ENCODE measurements at places on chromosomes 2 and 18.

DNA sequence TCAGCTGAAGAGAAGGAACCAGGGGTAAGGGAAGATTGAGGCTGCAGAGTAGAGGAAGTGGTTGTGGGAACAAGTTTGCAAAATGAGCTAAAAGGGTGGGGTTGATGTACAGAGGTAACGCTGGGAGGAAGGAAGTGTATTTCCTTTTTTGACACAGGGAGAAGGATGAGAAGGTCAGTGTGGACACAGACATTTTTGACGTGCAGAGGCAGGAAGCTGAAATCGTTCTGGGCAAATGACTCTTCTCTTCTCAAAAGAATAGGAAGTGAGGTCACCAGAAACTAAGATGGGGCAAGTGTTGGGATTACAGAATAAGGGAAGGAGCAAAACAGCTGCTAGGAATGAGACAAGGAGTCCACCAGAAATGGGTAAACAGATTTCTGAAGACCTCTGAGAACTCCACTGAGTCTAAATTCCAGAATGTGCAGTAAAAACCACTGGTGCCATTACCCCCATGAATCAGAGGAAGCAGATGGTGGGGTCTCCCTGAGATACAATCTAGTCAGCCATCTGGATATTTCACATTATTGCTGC, 20.0 kb upstream of the RNF149 start:
- peak; percentile 67 for DNase-seq

DNA sequence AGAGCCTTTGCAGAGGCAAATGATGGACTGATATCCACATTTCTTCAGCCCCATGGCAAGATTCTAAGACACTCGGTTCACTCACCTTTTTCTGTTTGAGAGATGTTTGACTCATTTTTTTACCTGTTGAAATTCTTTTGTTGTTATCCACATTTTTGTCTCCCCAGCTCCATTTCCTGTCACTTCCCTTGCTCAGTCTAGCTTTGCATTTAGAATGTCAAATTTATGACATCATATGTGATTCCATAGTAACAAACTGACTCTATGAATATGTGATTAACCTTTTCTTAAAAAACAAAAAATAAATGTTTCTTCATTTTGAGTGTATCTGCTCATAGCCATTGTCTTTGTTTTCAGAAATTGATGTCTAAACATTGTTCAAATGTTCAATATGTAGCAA, at the start of gene NT5C1B:
TSS of gene NT5C1B (minus strand) at position 216 of the 400 bp plus-strand sequence. CDS start at position 115, 101 bp downstream.
- DNase-seq: no peak

- DNase-seq: no peak
These were observed 1.4 kb downstream of the CCT7 start for GRCh38 chr2:73235315-73236028.

DNA sequence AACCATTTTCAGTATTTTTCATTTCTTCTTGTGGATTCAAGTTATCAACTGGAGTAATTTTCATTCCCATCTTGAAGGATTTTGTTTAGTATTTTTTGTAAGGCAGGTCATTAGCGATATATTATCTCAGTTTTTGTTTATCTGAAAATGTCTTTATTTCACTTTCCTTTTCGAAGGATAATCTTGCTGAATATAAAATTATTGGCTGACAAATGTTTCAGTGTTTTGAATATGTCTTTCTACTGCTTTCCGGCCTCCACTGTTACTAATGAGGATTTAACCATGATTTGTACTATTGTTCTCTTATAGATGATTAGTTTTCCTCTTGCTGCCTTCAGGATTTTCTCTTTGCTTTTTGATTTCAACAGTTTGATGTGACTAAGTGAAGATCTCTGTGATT, 58.3 kb upstream of the ZNF396 start:
- DNase-seq: no peak

GRCh38 chr2:120692691-120693090, 43.0 kb upstream of the GLI2 start:
- no peak for DNase-seq

- DNase-seq: no peak
These were observed 365.1 kb upstream of the NETO1 start for GRCh38 chr18:73232933-73233332.

DNA sequence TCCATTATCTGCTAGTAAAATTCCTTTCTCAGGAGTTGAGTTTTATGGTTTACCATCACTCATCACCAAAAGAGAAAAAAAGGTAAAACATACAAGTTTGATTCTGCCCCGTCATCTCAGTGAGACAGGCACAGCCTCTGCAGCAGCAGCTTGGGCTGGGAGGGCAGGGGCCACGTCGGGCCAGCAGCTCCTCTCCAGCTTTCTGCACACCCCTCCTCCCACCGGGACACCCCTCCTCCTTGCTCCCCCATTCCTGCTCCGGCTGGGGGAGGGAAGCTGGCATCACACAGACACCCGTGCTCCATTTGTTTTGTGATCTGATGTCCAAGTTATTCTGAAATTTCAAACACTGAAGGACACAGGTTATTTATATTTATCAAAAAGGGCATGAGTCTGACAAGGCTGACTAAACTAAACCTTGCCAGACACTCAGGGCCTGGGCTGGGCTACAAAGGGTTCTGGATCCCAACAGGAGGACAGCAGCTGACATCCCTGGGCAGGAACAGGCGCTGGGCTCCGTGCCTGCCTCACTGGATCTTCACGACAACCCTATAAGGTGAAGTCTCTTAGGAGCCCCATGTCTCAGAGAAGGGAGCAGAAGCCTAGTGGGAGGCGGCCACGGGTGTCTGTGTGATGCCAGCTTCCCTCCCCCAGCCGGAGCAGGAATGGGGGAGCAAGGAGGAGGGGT, 71.4 kb downstream of the HDAC4 start:
- no peak for DNase-seq

DNA sequence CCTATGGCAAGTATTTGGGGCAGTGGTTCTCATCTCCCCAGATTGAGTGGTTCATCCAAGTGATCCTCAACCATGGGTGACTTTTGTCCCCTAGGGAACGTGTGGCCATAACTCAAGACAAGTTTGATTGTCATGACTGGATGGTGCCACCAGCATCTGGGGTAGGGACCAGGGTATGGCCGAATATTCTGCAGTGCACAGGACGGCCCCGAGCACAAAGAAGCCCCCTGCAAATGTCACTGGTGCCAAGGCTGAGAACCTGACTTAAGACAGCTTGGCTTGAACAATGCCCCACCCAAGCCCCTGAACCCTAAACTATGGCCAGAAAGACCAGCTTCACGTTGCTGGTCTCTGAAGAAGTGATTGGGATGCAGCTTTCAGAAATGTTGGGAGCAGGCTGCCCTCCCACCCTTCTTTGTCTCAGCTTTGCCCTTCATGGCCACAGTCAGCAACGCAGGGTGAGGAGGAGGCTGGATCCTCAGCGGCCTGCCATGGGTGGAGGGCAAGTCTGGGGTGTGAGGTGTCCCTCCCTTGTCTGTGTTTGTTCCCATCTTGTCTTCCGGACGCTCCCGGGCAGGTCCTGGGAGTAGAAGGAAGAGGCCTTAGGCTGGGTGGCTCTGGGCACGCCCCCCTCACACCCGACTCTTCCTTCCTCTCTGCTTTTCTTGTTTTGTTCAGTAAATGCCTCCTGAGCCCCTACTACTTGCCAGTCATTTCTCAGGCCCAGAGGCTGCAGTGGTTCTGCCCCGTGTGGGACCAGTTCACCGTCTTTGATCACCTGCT, 43.4 kb downstream of the GREB1 start:
- no peak for DNase-seq

GRCh38 chr2:173132531-173132930, 56.9 kb downstream of the MAP3K20 start:
- DNase-seq: no peak

DNA sequence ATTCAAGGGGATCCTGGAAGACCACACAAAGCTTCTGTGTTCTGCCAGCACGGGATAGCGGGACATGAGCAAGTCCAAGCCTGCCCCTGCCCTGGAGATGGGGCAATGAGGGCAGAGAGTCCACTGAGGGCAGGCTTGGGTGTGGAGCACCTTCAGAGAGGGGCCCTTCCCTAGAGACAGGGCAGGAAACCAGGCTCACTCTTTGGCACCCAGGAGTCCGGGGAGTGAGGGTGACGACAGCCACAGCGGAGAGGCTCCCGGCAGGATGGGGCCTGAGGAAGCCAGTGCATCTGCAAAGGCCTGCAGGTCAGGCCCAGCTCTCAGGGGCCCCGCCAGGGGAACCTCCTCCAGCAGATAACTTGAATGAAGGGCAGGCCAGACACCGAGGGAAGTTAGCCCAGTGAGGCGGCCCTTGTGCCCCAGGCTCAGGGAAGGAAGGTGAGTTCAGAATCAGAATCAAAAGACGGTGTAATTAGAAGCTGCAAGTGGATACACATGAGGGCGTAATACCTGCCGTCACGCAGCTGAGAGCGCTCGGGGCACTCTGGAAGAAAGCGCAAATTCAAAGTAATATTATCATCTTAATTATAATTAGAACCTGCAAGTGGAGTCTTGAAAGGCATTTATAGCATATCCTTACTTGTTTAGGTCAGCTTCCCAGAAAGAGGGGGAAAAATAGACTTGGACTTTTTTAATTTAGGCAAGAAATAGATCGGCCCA, 142.6 kb upstream of the LGALSL start:
- DNase-seq: no peak

DNA sequence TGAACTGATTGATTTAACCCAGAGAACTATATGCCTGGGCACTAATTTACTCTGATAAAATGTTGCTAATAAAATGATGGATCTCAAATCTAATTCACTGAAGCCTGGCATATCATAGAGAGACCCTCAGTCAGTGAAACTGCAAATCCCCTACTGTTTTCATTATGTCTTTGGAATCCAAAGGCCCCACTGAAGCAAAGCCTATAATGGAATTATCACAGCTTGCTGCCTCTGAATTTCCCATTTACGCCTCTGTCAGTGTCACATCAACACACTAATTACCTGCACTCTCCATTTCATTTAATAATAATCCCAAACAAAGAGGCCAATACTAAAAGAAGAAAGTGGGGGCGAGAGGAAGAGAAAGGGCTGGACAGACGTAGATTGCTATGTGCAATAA, 470.9 kb downstream of the MBD2 start:
- DNase-seq: no peak

DNA sequence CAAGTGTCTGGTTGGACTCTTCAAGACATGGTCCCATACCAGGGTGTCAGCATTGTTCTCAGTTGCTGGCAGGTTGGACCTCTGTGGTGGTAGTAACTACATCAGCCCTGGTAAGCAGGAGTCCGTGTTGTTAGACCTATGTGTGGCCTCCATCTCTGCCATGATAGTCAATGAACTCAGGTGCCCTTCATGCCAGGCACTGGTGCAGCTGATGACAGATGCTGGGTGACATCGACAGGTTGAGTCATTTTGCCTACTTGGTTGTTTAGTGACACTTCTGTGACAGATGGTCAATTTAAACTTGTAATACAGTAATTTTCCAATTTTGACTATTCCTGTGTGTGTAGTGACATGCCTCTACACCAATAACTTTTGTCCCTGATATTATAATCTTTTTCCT, 189.7 kb downstream of the SP3 start:
- DNase-seq: no peak

- no peak for DNase-seq
These were observed 5.9 kb downstream of the CCDC121 start for GRCh38 chr2:27622921-27623384.

DNA sequence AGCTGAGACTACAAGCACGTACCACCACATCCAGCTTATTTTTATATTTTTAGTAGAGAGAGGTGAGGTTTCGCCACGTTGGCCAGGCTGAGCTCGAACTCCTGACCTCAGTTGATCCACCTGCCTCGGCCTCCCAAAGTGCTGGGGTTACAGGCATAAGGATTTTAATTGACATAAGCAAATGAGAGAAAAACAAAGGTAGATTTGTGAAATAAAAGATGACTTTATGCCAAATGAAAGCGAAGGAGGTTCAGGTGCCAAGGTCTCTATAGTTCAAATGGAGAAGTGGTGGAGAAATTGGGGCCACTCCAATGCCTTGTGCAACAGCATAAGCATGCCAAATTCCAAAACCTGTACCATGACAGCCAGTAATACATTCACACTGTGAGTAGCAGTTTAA, 180.6 kb downstream of the MREG start:
- DNase-seq: no peak

DNA sequence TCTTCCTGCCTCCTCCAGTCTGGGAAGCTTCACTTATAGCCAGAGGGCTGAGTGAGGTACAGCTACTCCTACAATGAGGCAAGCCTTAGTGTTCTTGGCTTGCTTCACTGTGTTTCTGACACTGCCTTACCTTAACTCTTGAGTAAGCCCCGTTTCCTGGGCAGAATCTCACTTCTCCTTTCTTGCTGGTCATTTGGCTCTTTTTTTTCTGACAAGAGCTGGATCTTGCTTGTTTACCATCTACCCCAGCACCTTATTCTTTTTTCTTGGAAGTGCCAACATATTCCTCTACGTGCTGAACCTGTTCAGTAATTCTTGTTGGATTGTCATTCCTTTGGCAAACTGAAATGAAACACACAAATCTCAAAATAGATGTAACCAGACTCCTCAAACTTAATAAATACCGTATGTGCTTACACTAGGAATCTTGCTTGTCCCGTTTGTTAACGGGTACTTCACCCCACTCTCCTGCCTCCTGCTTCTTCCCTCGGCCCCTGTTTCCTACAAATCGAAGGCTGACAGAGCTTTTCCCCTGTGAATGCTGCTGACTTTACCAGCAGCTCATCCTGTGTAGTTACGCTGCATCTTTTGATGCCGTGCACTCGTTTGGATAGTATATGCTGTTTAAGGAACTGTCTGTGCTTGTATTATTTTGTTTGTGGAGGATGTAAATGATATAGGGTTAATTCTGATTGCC, 132.2 kb downstream of the FMNL2 start:
- DNase-seq: peak; percentile 17

DNA sequence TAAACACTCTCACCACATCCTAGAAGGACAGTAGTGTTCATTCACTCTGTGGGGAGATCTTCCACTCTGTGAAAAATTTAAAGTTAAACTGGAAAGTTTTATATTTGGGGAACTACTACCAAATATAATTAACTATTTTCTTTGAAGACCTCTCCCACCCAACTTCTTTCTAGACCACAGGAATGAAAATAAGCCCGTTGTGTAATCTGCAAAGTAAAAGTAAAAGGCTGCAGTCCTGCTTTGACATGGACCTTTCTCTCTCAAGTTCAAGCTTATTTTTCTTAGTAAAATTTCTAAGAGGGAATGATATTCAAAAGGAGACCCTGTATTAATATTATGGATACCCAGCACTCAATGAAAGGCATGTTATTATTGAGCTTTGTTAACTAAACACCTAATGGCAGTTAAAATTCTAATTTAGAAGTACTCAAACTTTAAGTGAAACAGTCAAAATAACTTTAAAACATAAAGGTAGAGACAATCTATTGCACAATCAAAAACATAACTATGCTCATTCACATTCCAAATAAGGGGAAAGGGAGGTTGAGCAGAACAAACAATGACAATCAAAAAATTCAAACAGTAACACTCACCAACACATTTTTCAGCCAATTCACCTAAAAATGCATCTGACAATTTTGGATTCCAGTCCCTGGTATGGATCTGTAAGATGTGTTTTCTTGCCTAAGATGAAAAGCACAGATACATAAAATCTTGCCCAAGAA, 98.5 kb downstream of the ATAD2B start:
- DNase-seq: no peak

DNA sequence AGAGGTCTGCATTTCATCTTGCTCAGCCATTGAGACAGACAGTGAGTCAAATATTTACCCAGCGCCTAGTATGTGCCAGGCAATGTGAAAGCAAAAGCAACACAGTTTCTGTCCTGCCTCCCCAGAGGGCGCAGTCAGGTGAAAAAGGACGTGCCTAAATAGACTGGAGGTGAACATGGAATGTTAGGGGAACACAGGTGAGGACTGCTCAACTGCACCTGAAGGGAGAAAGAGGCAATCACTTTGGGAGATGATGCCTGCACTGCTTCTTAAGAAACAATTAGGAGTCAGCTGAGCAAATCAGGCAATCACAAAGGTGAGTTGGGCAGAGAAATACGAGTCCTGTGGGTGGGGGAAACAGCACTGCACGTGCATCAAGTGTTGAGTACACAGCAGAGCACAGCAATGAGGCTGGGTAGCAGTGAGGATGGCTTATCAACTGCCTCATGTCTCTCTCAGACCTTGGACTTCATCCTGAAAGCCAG, 218.3 kb upstream of the SMAD7 start:
- no peak for DNase-seq

Measured in CD4-positive, alpha-beta T cell treated with Interleukin-15 for 1 hour (primary cell).